ENCODE measurements at places on chromosomes 16 and 17.

DNA sequence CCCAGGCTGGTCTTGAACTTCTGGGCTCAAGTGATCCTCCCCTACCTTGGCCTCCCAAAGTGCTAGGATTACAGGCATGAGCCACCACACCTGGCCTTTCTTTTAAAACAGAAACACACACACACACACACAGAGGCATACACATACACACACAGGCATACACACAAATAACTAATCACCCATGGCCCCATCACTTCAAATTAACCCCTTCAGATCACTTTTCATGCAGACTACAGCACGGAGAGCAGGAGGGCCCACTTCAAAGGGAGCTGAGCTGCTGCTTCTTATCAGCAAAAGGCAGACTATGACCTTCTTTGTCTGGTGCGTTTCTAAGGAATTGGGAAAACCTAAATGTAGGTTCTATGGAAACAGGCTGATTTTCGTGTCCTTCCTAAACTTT is 1.9 kb downstream of the CLCN7 start:
- no peak for DNase-seq

GRCh38 chr17:30926516-30926915 is 4.8 kb downstream of the ADAP2 start:
- DNase-seq = no peak

DNA sequence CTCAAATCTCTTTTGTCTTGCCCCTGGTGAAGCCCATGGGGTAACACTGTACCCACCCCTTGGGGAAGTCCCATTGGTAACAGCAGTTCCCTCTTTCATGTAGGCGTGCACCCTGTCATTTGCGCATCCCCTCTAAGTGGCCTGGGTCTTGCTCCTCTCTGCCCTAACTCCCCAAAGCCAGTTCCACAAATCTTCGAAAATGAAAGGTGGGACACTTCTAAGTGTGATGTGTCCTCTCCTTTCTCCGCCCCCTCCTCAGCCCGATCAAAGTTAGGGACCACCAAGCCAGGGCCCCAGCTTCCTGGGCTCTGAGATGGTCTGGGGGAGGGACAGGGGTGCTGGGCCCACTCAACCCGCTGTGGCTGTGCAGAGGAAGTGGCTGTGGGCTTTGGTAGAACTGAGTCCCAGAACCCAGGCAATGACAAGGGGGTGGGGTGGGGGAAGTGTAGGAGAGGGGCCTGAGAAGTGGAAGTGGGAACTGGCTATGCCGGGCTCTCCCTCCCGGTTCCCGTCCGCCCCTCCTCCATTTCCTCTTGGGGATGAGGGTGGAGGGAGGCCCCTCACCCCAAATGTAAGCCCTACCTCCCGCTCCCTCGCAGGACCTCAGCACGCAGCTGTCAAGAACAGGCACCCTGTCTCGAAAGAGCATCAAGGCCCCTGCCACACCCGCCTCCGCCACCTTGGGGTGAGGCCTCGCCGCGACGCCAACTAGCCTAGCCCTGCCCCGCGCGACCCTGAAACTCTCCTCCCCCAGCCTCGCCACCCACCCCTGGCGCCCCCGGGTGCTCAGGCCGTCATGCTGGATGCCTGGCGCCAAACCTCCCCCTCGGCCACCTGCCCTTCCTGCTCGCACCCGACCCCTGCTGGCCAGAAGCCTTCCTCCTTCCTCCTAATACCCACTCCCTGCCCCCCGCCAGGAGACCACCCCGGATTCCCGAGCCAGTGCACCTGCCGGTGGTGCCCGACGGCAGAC is 8.7 kb downstream of the ABI3 start:
- DNase-seq = no peak

DNA sequence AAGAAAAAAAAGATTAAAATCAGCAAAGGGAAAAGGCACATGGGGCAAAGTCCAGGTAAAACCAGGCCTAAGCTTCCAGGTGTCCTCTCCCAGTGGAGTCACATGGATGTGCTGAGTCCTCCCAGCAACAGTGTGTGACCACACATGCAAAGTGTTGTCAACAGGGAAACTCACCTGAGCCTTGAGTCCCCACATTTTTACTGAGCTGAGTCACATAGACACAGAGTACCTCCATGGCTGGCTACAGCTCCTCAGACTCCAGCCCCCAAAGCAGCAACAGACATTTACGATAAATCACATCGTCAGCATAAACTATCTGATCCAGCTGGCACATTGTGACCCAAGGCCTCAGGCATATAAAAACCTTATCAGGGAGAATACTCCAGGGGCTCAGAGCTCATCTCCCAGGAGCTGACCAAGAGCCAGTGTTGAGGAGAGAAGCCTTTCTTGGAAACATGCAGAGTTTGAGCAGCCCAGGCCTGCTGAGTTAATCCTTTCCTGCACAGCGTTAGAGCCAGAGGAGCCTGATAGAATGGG is 20.5 kb downstream of the ERCC4 start:
- DNase-seq = no peak

- DNase-seq = no peak
These were observed 30.8 kb upstream of the SPACA3 start for GRCh38 chr17:32960815-32961214.

GRCh38 chr17:74018115-74018514 is 185.4 kb upstream of the RPL38 start:
- DNase-seq = no peak

DNA sequence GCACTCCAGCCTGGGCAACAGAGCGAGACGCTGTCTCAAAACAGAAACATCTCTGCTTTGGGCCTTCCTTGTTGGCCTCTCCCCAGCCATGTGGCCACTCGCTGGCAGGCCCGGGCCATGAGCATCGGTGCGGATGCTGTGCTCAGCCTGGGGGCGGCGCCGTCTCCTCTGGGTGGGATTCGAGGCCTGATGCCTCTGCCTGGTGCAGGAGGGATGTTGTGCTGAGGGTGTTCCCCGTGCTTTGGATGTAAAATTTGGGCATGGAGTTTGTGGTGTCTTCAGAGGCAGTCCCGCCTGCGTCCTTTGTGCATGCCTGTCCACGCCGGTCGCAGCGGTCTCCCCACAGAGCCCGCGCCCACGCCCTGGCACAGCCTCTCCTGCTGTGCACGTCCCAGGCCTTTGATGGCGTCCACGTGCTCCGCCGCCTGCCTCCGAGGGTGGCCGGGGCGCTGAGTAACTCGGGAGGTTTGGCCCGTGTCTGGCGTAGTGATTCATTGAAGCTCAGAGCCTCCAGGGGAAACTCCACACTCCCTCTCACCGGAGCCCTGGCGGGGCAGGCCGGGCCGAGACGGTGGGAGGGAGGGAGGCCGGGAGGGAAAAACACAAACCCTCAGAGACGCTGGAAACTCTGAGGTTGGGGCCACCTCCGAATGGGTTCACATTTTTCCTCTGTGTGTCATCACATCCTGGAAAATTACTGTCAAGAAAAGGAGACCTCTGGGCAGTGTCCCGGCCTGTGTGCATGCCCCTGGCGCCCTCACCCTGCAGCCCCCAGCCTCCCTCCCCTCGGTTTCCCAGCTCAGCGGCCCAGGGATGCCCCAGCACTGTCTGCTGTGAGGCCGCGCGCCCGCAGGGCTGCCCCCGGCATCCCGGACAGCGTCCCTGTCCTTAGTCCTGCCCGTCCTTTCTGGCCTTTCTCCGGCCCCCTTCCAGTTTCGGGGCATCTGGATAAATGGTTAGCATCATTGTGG is 19.0 kb downstream of the CENPX start:
- peak; percentile 78 for DNase-seq

- no peak for DNase-seq
These were observed 179.9 kb downstream of the CCDC182 start for GRCh38 chr17:57565176-57565575.

DNA sequence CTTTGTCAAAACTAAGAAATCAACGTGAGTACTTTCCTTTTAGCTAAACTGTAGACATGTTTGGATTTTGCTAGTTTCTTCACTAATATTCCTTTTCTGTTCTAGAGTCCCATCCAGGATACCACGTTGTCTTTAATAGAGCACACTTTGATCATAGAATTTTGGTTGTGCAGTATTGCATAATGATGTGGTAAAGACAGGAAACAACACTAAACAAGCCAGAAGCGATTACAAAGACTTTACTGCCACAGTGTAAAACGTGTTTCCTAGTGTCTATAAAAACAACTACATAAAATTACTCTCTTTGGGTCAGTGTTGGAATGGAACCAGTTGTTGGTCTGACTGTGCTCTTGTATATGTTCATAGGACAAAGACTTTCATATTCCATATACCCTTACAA is 19.3 kb downstream of the SHISA9 start:
- no peak for DNase-seq

GRCh38 chr16:14309001-14309886 is 238.1 kb downstream of the MRTFB start:
- DNase-seq = no peak

GRCh38 chr17:29693751-29694150 is 71.0 kb upstream of the CORO6 start:
- no peak for DNase-seq

GRCh38 chr17:17114592-17115225 is 72.5 kb downstream of the MPRIP start:
- no peak for DNase-seq

GRCh38 chr17:55314784-55315491 is 50.2 kb downstream of the HLF start:
- no peak for DNase-seq

GRCh38 chr17:8482546-8482945 is 46.9 kb downstream of the NDEL1 start:
- DNase-seq = no peak

DNA sequence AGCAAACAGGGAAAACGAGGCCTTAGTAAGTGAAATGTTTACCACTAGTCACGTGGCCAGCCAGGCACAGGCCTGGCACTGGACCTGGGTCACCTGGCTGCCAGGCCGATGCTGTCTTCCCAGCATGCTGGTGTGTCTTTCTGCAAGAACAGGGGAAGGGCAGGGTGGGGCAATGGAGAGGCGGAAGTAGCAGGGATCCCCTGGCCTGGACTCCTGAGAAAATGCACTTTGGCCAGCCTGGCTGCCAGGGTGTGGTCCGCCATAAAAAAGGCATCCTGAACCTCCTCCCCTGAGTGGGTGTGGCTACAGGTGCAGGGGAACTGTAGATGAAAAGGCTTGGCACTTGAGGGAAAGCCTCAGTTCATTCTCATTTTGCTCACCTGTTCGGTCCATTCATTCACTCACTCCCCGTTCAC is 1.0 kb upstream of the ANKRD40CL start:
- no peak for DNase-seq

- DNase-seq = peak; percentile 62
These were observed 261.8 kb downstream of the CDH13 start for GRCh38 chr16:82888591-82889001.

DNA sequence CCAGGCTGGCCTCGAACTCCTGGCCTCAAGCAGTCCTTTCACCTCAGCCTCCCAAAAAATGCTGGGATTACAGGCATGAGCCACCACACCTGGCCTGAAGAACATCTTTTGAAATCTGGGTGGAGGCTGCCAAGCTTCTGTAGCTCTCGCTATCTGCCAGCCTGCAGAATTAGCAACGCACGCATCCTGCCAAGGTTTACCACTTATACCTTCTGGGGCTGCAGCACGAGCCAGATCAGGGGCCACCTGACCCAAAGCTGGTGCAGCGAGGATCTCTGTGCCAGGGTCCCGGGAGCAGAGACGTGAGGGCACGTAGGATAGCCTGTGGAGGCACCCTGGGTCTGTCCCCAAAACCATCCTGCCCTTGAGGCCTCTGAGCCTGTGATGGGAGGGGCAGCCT is 22.2 kb downstream of the SLC38A8 start:
- DNase-seq = no peak

- no peak for DNase-seq
These were observed 434 bp upstream of the CPSF4L start for GRCh38 chr17:73261952-73262675.

GRCh38 chr16:86138121-86139085 is 239.4 kb downstream of the IRF8 start:
- DNase-seq = no peak

- DNase-seq = no peak
These were observed 16.8 kb downstream of the SDR42E1 start for GRCh38 chr16:81994485-81994884.

DNA sequence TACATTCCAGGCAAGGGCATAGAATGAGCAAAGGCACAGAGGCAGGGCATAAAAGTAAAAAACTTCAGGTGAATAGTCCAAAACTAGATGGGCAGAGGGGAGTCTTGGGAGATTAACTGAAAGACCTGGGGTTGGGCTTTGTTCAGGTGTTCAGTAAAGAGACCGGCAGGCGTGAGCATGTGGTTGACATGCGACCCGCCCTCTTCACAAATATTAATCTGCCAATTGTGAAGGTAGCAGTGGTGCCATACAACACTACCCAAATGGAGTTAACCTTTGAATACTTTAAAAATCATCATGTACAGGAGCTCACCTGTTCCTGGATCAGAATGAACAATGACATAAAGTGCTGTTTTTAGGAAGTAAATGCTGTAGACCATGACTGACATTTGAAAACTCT is 225.5 kb downstream of the LGALS9B start:
- no peak for DNase-seq

- no peak for DNase-seq
These were observed 3.4 kb downstream of the ADAM11 start for GRCh38 chr17:44761932-44762810.

- DNase-seq = no peak
These were observed 30.4 kb upstream of the PITPNA start for GRCh38 chr17:1592751-1593629.

- DNase-seq = no peak
These were observed 23.9 kb downstream of the CA10 start for GRCh38 chr17:52134641-52135040.

DNA sequence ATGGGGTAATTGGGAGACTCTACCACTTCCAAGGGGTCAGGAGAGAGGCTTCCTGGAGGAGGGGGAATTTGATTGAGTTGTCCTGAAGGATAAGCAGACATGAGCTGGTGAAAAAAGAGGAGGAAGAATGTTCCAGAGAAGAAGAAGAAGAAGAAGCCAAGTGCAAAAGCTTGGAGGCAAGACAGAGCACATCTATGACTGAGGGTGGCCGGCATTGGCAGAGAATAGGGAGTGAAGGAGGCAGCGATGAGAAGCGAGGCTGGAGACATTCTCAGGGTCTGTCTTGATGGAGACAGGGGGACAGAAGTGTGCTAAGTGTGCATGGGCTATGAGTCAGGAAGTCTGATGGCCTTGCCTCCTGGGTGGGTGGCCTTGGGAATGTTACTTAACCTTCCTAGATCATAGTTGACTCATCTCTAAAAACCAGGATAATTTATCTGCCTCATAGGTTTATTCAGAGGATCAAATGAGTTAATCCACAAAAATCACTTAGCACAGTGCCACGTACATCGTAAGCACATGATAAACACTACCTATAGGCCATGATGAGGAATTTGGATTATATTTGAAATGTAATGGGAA is 171.7 kb downstream of the ABCC12 start:
- no peak for DNase-seq

GRCh38 chr16:70756071-70756470 is 44.9 kb downstream of the VAC14 start:
- no peak for DNase-seq

GRCh38 chr17:69452664-69453260 is 38.3 kb downstream of the MAP2K6 start:
- DNase-seq = no peak

- DNase-seq = no peak
These were observed 971.2 kb upstream of the SOX9 start for GRCh38 chr17:71149607-71150006.

DNA sequence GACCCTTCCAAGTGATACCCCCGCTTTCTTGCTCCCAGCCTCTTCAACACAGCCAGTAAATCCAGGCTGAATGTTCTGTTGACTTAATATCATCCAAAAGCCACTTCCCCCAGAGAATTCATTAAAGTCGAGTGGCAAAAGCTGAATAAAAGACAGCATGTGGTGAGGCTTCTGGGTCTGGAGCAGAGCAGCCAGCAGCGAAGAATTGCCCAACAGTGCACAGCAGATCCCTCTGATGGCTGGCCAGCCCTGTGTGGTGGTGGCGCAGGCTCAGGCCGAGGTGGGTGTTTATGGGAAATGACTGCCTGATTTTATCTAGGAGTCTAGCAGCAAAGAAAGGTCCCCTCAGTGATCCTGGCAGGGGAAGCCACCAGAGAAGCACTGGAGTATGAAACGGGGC is 30.3 kb upstream of the RCVRN start:
- DNase-seq = no peak

Data from retinal pigment epithelial cell (primary cell).